Substantia nigra (tissue), 51 donors: ENCODE measurements at places on chromosomes 3 and 15.
A peak's percentile ranks its signal among the peaks of the same experiment; 100 is the strongest.

GRCh38 chr15:68085052-68085451 is 30.9 kb downstream of the PIAS1 start:
- no peak for DNase-seq

DNA sequence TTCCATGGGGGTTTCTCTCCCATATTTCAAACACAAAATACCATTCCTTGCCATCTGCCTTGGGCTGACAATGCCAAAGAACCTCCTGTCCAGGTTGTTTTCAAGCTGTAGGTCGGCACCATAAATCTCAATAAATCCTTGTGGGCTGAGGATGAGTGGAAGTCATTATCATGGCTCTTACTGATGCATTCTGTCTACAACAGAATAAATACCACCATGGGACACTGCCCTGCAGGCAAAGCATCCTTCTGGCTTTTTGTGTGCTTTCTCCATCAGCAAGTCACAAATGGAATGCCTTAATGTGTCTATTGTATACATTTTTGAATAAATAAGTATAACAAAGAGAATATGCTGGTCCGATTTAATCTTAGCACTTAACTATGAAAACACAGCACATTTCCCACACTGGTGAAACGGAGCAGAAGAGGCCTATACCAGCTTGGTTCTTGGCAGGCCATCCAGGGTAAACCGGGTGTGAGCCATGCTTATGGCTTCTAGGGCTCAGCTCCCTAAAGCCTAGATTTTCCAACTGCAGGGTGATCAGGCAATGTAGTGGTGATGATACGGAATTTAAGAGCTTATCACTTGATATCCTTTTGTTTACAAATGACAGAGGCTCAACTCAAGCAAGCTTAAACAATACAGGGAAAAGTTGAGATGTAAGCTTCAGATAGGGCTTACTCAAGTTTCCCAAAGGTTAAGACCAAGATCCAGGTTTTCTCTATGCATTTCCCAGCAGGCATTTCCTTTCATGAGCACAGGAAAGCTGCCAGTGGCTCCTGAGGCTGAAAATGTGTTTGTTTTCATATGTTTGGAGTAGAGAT is 133.2 kb upstream of the LRTM1 start:
- DNase-seq = no peak

GRCh38 chr15:74642348-74642733 is 26.7 kb downstream of the CLK3 start:
- DNase-seq = no peak

DNA sequence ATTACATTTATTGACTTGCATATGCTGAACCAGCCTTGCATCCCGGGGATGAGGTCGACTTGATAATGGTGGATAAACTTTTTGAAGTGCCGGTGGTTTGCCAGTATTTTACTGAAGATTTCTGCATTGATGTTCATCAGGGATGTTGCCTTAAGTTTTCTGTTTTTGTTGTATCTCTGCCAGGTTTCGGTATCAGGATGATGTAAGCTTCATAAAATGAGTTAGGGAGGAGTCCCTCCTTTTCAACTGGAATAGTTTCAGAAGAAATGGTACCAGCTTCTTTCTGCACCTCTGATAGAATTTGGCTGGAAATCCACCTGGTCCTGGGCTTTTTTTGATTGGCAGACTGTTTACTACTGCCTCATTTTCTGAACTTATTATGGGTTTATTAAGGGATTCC is 250.8 kb downstream of the TBC1D5 start:
- DNase-seq = no peak

DNA sequence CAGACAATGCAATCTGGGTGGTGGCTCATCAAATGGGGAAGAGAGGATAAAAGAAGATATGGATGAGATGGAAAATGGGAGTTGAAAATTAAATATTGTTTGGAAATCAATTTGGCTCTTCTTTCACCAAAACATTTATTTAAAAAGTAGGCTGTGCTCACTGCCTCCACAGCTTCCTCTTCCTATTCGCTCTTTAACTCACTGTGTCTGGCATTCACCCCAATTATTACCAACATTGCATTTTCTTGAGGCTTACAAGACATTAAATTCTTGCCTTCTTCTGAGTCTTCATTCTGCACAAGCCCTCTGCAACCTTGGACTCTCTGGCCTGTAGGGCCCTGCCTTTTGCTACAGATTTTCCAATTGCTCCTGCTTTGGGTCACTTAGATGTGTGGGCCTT is 52.9 kb upstream of the TSPAN3 start:
- DNase-seq = no peak

GRCh38 chr3:149736175-149736952 is 15.9 kb downstream of the COMMD2 start:
- DNase-seq = no peak

GRCh38 chr3:2822611-2823010 is 287.6 kb downstream of the IL5RA start:
- DNase-seq = no peak

DNA sequence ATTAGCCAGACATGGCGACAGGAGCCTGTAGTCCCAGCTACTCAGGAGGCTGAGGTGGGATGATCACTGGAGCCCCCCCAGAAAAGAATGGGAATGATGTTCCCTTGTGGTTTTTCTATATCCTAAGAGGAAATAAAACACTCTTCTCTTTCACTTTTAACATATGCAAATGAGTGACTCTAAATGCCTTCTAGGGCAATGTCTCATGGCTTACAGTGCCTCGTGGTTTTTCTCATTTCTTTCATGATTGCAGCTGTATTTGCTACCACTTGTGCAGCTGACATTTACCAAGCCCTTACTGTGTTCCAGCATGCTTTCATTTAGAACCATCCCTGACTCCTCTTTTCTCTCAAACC is 26.4 kb downstream of the STOML1 start:
- DNase-seq = no peak

GRCh38 chr3:27431116-27431515 is 53.1 kb downstream of the SLC4A7 start:
- DNase-seq = no peak

DNA sequence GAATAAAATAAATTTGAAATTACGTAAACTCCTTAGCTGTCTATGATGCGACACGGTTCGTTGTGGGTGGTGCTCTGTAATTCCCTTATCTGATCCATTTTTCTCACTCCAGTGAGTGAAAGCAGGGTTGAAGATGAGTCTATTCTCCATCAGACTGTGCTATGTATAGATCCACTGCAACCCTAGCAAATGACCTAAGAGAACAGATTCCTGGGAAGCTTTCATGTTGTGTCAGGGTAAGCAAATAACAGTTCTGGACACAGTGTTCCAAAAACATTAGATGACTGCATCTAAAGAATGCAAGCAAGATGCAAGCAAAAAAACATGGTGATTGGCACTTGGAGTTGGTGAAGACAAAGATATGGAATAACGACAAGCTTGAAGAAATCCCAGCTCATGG is 239.3 kb downstream of the SLC9A9 start:
- no peak for DNase-seq

GRCh38 chr3:9195390-9195789 is 54.1 kb downstream of the SRGAP3 start:
- no peak for DNase-seq

GRCh38 chr3:2870724-2871333 is 239.3 kb downstream of the IL5RA start:
- DNase-seq = no peak

DNA sequence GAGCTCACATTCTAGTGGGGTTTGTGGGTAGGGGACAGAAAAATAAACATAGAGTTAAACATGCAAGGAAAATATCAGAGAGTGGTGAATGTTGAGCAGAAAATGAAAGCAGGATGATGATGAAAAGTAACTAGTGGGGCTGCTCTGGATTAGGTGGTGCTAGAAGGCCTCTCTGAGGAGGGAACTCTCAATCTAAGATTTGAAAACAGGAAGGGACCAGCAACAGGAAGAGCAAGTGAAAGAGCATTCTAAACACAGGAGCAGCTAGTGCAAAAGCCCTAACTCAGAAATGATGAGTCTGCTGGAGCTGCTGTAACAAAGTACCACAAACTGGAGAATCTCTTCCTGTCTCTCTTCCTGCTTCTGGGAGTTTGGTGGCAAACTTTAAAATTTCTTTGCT is 468.6 kb upstream of the AGTR1 start:
- DNase-seq = no peak

GRCh38 chr3:66644549-66644948 is 143.7 kb upstream of the LRIG1 start:
- DNase-seq = peak; percentile 19
